Esophagus muscularis mucosa (tissue), 4 donors: ENCODE measurements at places on chromosomes 11 and 22.

- DNase-seq = no peak
Observed at GRCh38 chr11:35323076-35323868, 96.1 kb downstream of the SLC1A2 start.

DNA sequence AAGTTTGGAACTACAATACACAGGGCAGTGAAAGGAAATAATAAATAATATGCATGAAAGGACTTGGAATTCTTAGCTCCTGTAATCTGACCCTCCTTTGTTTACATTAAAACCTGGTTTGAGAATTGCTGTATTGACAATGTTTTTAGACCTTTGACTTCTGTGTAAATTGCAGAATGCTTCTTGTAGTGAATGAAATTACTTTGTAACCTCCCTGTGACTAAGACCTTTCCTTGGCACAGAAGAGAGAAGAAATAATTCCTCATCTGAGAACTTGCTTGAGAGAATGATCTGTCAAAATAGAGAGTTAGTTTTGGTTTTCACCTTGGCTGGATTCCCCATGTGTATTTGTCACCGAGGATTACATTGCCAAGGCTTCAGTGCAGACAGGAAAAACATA lies 640.0 kb upstream of the ANO5 start:
- no peak for DNase-seq

DNA sequence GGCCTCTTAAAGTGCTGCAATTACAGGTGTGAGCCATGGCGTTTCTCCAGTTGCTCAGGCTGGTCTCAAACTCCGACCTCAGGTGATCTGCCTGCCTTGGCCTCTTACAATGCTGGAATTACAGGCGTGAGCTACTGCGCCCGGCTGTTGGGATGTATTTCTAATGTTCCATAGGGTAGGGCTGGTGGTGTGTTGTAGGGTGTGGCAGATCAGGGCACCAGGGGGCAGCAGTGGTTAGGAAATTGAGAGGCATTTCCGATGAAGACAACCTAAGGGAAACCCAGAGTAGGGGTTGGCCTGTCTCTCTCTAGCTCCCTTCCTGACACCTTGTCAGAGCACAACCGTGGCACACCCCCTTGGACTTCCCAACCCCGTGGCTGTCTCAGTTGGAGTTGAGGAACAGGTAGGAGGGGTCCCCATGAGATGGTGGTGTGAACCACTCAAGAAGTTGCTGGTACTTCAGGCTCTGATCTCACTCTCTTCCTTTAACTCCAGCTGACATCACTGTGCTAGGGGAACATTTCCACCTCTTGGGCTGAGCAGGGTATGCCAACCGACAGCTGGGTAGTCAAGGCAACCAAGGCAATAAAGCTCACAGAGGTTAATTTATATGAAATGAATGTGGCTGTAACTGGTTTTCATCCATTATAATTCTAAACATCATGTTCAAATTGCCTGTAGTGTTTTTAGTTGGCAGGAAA lies 33.0 kb downstream of the YWHAH start:
- no peak for DNase-seq

GRCh38 chr22:19143967-19144400 lies 467 bp downstream of the ESS2 start:
- DNase-seq = no peak

GRCh38 chr22:39994041-39994565 lies 651 bp upstream of the FAM83F start:
- no peak for DNase-seq

DNA sequence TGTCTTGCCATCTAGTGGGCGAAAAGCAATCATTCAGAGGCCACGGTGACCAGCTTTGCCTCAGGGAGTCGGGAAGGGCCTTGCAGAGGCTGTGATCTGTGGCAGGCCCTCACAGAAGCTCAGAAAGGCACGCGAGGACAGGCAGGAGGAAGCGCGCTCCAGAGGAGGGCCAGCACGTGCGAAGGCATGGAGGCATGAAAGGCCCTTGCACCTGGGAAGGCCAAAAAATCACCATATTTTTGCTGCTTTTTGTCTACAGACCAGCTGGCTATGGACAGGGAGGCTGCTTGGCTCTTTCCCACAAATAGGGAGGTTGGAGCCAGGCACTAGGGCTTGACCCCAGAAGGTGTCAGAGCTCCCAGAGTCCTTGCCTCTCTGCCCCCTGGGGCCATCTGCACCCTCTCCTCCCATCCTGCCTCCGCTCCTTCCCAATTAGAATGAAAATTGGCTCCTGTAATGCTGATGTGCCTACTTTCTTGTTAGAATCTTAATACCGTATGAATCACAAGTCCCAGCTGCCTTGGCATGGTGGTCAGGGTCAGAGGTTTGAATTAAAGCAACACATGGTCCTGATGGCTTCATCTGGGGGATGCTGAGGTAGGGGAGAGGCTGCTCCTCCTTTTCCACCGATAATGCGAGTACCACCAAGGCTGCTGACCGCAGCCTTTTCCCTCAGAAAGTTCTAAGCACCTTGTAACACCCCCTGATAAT lies 69.1 kb downstream of the FEZ1 start:
- DNase-seq = no peak

DNA sequence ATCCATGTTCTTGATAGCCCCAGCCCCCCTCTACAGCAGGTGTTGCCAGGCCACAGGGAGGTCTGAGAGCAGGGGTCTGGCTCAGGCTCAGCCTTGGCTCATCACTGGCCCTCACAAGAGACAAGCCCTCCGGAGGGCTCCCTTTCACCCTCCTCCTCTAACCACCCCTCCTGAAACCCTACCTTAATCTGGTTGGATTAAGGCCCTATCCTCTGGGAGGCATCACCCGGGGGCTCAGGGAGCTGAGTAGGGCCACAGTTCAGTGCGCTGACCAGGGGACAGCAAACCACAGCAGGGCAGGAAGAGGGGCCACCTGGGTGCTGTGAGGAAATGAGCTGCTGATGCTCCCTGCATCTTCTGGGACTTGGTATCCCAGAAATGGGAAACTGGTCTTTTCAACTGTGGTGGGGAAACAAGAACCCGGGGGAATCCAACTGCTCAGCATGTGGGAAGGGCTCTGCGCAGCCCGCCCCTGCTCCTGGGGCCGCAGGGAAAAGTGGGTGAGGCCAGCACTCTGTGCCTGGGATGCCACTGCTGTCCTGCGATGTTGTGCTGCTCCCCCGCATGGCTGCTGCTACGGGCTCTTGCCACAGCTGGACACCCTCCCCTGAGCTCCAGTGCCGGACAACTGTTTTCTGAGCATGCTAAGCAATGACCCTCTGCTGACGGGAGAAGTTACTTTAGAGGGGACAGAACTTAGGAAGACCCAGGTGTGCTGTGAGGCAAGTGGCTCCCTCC lies 17.5 kb downstream of the ADORA2A start:
- DNase-seq = no peak

- no peak for DNase-seq
Observed at GRCh38 chr11:67272327-67273259, 6.3 kb downstream of the GRK2 start.

DNA sequence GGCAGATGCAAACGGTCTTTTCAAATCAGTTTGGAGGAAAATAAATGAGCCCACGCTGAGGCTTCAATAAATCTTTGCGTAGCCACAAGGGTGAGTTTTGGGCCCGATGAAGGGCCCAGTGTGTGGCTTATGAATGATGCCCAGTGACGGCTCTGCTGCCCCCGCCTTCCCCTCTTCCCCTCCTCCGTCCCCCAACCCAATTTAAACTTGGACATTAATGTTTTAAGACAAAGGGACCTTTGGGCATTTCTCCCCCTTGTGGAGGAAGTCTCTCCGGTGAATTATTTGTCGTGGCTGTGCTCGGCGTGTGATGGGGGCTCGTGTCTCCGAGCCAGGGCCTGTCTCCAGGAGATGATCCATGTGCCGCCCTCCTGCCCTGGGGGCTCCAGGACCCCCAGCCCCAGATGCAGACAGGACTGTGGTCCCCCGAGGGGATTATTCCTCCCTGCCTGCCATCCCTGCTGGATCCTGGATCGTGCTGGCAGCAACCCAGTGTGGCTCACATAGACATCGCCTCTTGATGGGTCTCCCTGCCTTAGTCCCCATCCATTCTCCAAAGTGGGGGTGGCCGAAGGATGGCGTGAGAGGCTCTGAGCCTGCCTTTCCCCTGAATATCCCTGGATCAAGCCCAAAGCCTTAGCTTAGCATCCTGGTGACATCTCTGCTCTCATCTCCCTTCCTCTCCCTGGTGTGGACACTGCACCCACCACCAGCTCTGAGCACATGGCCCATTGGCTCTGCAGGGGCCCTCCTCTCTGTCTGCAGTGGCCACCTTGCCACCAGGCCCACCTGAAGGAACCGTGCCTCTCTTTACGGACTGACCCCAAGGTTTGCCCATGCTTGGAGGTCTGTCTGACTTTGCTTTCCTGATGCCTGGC lies 56.4 kb downstream of the SMIM38 start:
- no peak for DNase-seq

DNA sequence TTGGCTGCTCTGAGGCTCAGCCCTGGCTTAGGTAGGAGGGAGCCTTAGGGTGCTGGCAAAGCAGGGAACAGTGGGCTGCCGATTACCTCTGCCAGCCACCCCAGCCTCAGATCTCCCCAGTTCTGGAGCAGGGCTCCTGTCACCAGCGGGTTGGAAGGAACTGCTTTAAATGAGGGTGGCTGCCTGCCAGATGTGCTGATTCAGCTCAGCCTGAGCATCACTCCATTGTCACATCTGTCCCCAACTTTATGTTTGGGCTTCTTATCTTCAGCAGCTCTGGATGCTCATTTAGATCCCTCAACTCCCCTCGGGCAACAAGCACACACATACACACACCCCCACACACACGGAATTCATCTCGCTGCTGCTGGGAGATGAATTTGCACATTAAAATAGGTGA lies 16.9 kb upstream of the ANKK1 start:
- no peak for DNase-seq

DNA sequence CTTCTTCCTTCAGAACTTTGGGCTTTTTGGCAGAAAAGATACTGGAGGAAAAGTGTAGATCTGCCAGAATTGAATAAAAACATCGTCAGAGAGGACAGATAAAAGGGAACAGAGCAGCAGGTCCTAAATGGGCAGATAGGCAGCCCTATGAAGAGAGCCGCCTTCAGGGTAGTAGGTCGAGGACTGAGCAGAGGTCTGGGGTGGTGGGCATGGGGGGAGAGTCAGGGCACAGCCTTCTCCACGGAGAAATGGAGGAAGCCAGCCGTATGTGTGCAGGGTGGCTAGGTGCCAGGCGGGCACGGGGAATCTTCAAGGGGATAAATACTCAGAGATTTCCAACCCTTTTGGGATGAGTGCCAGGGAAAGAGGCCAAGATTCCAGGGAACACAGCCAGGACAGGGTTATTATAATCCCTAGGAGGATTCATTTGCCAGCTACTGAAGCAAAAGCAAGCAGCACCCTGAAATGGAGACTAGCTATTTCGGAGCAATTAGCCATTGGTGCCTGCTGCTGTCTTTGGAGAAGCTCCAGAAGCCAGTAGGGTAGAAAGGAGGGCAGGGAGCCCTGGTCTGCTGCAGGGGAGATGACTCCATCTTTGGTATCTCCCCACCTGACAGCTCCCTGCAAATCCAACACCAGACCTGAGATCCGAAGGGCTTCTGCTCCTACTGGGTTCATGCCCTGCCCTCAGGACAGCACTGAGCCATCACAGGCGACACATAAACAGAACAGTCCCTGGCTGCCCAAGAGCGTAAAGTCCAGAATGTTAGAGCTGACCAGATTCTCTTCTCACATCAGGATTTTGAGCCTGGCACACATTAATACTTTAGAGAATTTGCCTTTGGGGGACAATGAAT lies 174.5 kb upstream of the NTM start:
- no peak for DNase-seq

GRCh38 chr11:99925968-99926367 lies 761.1 kb upstream of the ARHGAP42 start:
- DNase-seq = no peak

GRCh38 chr11:30452114-30452513 lies 129.2 kb downstream of the ARL14EP start:
- DNase-seq = no peak

- no peak for DNase-seq
Observed at GRCh38 chr22:38068641-38069371, 11.6 kb downstream of the PICK1 start.

DNA sequence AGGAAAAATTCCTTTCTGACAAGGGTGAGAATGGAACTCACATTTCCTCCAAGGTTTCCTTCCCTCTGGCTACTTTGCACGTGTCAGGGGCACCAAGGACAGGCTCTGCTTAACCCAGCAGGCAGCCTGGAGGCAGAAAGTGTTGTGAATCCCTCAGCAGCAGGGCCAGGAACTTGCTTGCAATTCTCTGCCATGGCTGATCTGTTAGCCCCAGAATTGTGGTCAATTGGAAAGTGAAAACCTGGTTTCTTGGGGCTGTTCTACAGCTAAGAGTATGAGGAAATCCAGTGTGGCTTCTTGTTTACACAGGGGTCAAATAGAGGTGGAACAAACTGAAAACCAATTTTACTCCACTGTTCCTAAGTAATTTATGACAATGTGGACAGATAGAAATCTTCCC lies 38.3 kb upstream of the CEP295 start:
- DNase-seq = no peak
